ENCODE measurements at places on chromosomes 12 and 14.

DNA sequence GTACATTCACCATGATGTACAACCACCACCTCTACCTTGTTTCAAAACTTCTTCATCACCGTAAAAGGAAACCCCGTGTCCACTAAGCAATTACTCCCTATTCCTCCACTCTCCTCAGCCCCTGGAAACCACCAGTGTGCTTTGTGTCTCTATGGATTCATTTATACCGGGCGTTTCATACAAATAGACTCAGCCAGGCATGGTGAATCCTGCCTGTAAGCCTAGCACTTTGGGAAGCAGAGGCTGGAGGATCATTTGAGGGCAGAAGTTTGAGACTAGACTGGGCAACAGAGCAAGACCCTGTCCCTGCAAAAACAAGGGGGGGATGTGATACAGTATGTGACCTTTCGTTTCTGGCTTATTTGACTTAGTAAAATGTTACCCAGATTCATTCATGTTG lies 21.2 kb upstream of the RNF34 start:
- no peak for DNase-seq

DNA sequence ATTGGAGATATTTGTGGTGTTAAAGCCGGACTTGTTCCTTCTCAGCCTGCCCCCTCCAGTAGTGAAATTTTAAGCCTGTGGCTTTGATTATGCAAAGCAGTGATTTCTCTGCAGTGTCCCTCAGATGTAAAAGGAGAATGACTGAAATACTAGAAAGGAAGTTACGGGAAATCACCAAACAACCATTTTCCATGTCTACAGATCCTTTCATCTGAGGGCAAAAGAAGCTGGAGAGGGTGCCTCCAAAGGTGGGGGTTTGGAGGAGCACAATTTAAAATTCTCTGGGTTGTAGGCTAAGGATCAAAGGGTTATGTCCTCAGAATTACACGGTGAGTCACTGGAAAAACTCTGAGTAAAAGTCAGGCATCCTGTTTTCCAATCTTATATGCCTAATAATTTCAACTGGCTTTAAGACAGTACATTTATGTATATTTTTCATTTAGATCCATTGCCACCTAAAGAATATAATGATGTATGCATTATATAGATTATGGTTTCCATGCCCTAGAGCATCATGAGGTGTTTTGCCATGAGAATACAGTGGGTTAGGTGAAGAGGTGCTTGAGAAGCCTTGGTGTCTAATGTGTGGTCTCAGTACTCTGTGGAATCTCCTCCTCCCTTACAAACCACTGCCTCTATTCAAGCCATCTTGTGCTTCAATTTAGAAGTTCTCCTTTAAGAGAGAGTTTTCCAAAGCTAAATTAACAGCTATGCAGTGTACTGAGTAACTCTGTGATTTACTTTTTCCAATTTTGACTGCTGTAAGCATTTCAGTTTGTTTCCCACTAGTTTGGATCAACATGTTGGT lies 362.1 kb downstream of the RAD51B start:
- no peak for DNase-seq

DNA sequence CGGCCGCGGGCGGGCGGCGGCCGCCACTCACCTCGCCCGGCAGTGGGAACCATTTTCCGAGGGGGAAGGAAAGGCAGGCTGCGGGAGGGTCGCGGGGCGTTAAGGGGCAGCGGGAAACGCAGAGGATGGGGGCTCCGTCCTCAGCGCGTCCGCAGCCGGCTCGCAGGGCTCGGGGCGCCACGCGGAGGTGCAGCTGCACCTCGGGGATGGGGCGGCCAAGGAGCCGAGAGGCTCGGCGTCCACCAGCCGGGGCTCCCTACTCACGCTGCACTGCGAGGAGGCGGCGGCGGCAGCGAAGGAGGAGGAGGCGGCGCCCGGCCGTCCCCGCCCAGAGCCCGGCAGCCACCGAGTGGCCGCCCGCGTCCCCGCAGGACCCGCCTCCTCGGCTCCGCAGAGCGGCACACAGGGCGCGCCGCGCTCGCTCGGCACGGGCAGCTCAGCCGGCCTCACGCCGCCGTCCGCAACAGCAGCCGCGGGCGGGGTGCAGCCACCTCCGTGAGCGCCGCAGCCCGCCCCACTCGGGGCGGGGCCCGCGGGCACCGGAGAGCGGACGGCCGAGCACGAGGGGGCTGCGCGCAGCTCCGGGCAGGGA lies at the start of gene ATP2B1:
Gene ATP2B1, minus strand, starts transcription at position 274 of the 592 bp plus-strand sequence. CDS start 52,952 bp downstream, outside the sequence.
- DNase-seq, result peak; percentile 71

DNA sequence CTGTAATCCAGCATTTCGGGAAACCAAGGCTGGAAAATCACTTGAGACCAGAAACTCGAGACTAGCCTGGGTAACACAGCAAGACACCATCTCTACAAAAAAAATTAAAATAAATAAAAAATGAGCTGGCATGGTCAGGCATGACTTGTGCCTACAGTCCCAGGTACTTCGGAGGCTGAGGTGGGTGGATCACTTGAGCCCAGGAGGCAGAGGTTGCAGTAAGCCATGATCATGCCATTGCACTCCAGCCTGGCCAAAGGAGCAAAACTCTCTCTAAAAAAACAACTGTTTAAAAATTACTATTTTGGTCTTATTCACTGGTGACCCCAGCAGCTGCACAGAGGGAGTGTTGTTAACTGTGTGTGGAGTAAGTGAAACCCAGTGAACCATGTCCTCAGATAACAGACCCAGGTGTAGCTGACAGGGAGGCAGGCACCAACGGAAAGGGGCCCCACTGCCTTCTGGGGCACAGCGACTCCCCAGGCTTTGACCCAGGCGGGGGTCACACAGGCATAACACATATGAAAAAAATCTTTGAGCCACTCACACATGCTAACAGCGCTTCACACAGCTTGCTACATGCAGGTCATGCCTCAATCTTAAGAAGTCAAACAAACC lies 12.1 kb downstream of the DDX54 start:
- DNase-seq, result no peak

GRCh38 chr14:74634481-74634880 lies 22.4 kb upstream of the LTBP2 start:
- DNase-seq, result no peak

GRCh38 chr14:78455896-78456435 lies 285.8 kb downstream of the NRXN3 start:
- no peak for DNase-seq

DNA sequence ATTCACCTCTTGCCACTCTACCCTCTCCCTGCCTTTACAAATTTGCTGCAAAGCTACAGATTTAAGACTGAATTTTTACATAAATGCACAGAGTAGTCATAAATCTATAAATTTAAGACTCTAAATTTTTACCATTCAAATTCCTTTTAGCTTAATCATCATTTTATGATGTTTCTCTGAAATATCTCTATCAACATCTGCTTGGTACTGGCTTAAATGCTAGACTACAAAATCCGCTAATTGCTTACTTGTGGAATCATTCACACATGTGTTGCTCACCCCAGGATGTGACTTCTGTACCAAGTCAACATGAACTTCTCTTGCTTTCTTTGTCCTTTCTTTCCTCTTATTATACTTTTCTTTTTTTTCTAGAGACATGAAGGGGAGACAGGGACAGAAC lies 109.2 kb downstream of the GALC start:
- DNase-seq, result no peak

DNA sequence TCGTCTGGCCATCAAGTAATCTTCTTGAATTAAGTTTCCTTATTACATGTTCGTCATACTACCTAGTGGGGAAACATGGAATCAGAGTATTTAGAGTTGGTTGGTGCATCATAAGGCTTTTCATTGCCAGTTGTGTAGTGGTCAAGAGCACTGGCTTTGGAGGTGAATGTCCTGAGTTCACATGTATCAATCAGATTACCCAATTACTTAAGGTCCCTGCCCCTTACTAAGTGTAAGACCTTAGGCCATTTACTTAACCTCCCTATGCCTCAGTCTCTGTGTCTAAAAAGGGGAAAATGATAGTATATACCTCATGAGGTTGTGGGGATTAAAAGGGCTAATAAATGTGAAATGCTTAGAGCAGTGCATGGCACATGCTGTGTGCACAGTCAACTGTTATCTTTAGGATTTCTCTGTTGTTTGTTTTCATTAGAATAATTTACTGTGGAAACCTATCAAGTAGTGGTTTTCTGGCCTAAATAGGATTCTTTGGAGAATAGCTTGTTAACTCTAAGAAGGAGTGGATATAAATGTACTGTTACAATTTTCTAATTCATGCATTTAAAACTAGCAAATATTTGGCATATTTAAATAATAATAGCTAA lies 27.0 kb downstream of the MSRB3 start:
- no peak for DNase-seq

DNA sequence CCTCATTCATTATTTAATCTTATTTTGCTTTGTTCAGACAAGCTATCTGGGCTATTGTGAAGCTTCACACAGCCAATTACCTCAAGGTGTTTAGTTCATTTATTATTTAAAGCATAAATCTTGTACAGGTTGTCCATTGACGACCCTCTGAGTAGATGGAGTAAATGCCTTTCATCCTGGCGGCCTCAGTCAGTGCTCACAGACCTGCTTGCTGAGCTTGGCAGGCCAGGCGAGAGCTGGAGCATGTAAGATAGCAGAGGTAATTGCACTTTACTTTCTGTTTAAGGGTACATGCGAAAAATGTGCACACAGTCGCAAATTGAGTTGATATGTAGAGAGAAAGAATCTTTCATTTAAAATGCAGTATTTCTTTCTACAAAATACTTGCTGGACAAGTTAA lies 224.4 kb downstream of the NPAS3 start:
- no peak for DNase-seq
